ENCODE measurements at places on chromosomes 5 and 9.

- no peak for DNase-seq
Observed at GRCh38 chr9:95411054-95411892, 93.8 kb upstream of the FANCC start.

DNA sequence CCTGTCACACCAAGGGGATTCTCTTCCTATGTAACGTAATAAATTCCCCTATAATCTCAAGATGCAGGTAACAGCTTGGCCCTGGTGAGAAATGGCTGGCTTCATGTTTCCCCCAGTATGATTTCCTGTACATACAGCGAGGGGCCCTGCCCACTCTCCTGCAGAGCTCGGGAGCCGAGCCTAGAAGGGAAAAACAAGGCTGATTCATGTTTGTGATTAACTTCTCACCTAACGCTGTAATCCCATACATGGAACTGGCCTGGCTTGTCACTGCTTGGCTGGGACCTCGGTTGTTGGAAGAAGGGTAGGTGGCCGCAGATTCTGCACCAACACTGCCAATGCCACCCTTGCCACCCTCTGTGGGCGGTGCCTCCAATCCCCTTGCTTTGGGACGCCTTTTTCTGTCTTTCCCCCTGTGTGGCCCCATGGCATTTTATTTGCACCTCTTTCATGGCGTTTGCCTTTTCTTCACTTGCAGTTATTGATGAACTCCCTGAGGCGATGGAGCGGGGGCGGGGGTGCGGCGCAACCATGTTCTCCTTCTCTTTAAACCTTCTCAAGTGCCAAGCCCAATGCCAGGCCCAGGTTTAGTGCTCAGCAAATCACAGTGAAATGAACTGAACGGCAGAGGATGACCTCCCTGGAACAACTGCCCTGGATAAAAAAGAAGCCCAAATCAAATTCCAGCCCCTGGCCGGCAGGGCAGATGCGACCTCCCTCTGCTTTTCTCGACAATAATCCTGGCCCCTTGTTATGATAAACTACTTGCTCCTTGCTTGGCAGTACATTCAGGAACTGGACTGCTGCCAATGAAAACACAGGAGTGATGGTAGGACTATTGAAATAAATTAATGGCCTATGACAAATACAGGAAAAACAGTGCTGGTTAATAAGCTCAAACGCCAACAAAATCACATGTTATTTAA lies 108.1 kb downstream of the TMEM174 start:
- no peak for DNase-seq

DNA sequence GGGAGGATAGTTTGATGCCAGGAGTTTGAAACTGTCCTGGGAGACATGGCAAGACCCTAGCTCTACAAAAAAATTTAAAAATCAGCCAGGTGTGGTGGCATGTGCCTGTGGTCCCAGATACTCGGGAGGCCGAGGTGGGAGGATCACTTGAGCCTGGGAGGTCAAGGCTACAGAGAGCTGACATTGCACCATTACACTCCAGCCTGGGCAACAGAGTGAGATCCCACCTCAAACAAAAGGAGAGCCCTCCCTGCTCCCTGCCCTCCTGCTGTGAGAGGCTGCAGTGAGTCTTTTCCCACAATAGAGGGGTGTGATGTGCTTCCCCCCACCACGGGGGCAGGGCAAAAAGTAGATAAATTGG lies 10.1 kb upstream of the CCDC187 start:
- no peak for DNase-seq

DNA sequence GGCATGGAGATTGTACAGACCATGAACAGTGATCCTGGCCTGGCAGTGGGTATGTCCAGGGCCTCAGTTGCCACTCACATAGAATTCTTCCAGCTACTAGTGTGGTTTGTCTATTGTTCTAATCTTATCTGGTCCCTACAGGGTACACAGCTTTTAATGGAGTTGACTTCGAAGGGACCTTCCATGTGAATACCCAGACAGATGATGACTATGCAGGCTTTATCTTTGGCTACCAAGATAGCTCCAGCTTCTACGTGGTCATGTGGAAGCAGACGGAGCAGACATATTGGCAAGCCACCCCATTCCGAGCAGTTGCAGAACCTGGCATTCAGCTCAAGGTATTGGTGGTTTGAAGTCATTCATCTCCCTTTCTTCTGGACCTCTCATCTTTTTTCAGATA lies 43.8 kb downstream of the THBS4 start:
- DNase-seq: no peak

- no peak for DNase-seq
Observed at GRCh38 chr5:97998941-97999340, 774.5 kb upstream of the RGMB start.

GRCh38 chr5:8685704-8686103 lies 816.8 kb downstream of the MTRR start:
- DNase-seq: no peak

DNA sequence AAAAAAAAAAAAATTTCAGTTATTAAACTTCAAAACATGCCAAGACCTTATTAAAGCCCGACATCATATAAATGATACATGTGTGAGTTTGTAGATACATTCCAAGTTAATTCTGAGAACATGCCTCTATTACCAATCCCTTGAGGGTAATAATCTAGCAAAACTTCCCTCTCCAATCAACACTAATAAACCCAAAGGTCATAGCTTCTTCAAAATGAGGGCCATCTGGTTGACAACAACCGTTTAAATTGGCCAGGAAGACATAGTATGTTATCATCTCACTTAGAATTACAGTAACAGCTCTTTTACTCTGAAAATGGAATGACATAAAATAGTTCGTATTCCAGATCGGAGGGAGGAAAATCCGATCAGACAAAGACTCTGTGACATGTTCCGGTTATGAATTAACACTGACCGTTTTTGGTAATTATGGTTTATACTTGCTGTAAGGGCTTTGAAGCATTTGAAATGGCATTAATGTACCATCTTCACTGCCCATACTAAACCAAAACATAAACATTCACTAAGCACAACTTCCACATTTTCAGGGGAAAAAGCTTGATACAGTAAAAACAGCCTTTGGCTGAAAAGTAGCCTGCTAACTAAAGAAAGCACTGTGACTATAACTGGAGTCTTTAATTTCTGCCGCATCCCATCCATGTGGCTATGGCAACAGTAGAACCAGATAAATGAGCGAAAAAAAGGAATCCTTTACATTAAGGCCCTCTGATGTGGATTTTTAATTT lies 50.3 kb downstream of the ANKH start:
- no peak for DNase-seq

DNA sequence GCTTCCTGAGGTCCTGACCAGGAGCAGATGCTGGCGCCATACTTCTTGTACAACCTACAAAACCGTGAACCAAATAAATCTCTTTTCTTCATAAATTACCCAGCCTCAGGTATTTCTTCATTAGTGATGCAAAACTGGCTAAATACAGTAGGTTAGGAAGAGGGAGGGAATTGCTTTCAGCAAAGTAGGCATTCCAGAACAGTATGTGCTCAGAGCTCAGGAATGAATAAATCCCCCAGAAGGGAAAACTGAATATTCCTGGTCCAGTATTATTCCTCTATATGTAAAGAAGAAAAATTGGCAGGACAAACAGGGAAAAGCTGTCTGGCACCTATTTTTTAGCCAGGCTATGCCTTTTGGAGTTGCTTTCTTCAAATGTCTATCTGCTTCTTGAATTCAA lies 577.1 kb downstream of the PSAT1 start:
- DNase-seq: no peak

All from coronary artery (tissue), 2 donors.